ENCODE measurements at places on chromosomes 16 and 17.

DNA sequence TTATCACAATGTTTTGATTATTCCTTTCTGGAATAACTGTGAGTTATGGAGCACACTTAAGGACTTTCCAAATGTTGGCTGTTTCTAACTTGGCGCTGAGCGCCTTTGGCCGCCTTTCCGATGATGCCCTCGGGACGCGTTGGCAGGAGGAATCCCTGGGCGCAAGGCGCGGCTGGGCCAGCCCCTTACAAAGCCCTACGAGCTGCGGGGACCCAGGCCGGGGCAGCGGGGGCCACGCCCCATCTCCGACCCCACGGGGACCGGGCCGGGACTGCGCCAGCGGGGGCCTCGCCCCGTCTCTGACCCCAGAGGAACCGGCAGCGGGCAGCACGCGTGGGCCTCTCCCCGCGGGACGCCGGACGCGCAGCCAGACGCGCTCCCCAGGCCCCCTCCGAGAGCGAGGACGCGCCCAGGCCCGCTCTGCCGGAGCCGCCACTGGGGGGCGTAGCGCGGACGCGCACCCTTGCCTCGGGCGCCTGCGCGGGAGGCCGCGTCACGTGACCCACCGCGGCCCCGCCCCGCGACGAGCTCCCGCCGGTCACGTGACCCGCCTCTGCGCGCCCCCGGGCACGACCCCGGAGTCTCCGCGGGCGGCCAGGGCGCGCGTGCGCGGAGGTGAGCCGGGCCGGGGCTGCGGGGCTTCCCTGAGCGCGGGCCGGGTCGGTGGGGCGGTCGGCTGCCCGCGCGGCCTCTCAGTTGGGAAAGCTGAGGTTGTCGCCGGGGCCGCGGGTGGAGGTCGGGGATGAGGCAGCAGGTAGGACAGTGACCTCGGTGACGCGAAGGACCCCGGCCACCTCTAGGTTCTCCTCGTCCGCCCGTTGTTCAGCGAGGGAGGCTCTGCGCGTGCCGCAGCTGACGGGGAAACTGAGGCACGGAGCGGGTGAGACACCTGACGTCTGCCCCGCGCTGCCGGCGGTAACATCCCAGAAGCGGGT is at the start of gene GAA:
TSS of gene GAA (plus strand) at position 571 of the 935 bp plus-strand sequence. CDS start 3,006 bp downstream, outside the sequence.
- DNase-seq, result peak; percentile 97

DNA sequence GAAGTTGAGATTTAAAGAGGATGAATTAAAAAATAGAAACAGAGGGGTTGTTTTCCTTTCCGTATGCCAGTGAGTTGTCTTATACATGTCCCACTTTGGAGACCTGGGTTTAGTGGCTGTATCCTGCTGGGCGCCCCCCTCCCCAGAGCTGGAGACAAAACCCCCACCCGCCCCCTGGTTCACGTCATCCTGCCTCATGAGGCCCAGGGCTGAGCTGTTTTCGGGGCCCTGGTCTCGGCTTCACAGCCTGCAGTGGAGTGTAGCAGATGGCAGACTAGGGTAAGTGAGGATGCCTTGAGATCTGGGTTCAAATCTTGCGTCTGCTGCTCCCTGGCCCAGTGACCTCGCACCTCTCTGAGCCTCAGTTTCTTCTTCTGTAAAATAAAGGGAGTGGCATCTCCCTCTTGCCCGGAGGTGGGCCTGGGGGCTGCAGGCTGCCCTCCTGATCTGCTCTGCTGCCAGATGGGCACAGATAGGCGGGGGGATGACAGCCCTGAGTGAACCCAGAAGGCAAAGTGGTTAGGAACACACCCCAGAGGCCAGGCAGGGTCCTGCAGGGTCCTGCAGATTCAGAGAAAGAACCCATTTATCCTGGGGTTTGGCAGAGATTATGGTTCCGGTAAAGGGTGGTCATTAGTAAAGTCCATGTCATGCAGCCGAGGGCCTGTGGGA is 45.1 kb downstream of the SOCS3 start:
- DNase-seq, result peak; percentile 82

GRCh38 chr16:49899991-49900695 is 44.2 kb upstream of the ZNF423 start:
- DNase-seq, result no peak

DNA sequence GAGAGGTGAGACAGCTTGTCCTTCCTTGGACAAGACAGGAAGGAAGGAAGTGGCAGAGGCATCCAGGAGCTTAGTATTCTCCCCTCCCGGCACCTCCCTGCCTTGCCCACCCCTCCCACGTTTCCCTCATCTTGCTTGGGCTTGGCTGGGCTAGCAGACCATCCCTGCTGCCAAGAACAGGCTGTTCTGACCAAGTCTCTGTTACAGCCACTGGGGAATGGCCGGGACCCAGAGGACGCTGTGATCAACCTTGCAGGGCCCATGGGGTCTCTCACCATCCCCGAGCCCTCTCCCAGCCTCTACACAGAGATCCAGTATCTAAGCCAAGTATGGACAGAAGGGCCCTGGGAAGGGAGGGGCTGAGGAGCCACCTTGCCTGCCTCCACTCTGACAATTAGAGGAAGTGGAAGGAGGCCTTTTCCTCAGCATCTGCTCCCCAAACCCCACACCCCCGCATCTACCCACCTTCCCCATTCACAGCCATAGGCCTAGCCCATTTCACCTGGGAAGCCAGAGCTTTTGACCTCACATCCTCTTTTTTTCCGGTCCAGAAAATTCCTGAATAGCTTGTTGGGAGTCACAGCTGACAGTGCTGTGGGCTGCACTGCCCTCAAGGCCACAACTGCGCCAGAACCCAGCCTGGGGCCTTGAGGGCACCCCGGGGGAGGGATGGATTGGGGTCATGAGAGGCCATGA is 14.1 kb downstream of the CD300LG start:
- DNase-seq, result no peak

DNA sequence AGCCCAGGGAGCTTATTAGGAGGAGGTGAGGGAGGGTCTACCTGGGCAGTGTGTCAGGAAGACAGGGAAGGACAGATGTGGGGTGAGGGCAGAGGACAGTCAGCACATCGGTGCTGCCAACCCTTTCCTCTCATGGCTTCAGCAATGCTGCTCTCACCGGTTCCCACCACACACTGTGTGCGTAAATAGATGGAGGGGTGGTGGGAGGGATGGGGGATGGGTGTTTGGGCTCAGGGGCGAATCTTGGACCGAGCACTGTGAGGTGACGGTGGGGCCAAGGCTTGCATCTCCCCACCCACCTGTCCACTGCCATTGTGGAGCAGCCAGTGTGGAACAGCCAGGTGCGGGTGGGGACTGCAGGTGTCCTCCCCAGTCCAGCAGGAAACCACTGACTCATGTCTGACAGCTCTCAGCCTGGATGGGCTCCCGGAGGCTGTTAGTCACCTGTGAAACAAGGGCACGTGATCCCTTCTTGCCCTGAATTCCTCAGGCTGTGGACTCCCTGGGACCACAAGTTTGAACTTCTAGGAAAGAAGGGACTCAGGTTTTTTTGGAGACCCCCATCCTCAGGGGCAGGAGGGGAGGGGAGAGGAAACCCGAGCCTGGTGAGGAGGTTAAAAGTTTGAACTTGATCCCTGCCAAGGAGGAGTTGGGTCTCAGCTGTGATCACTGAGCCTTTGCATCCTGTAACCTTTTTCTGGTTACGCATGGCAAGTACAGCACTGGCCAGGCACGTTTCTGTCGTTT is 42.7 kb upstream of the SMPD3 start:
- DNase-seq, result peak; percentile 93

DNA sequence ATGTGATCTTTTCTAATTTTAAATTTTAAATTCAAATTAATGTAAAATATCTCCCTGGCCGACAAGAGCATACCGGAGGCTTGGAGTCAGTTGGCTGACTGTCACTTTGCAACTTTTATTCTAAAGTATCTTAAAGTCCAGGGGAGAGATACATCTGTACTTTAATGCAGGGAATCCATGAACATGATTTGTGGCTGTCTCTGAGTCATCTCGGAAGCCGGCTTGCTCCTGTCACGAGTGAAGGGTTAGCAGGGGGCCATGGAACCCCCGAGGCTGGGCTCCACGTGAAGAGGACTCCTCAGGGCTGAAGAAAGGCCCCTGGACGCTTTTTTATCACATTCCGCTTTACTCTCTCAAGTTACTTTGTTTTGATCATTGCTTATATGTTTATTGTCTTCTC is 13.3 kb downstream of the TVP23A start:
- DNase-seq, result no peak

- DNase-seq, result peak; percentile 81
These were observed 15.2 kb downstream of the MED24 start for GRCh38 chr17:40038882-40039513.

- DNase-seq, result no peak
These were observed 970 bp upstream of the TRAF7 start for GRCh38 chr16:2154533-2155090.

- peak; percentile 93 for DNase-seq
These were observed 5.3 kb downstream of the RPL13 start for GRCh38 chr16:89565506-89566372.
